ENCODE measurements at places on chromosomes 3 and 15.

DNA sequence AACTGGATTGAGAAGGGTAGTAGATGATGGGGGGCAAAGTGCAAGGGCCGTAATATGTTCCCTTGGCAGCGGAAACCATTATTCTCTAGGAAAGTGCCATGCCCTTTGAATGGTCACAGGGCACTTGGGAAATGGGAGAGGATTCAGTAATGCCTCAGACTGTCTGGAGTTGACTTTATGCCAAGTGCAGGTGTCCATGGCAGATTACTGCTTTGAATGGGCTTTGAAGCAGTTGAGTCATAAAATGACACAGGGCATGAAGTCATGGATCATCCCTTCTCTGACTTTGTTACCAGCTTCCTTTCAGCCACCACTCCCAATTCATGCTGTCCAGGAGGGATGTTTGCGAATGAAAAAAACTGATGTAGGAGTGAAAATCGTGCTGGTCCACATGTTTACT, 20.1 kb downstream of the AADACL2 start:
- no peak for DNase-seq

DNA sequence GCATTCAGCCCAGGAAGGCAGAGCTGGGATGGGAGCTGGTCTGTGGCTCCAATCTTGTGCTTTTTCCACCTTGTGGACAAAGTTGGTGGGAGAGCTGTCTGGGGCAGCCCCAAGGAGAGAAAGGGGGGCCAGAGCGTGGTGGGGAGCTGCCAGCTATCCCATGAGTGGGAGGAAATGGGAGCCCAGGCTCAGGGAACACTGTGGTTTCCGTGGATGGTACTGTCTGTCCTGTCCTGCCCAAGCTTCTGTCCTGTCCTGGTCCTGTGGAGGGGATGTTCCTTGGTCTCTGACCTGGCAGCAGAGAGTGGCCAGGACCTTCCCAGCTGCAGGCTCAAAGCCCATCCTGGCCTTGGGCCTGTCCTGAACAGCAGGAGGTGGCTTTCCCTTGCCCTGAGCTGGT, 72.6 kb upstream of the SEC13 start:
- no peak for DNase-seq

GRCh38 chr15:29130951-29131839, 138.4 kb downstream of the NSMCE3 start:
- DNase-seq, result no peak

DNA sequence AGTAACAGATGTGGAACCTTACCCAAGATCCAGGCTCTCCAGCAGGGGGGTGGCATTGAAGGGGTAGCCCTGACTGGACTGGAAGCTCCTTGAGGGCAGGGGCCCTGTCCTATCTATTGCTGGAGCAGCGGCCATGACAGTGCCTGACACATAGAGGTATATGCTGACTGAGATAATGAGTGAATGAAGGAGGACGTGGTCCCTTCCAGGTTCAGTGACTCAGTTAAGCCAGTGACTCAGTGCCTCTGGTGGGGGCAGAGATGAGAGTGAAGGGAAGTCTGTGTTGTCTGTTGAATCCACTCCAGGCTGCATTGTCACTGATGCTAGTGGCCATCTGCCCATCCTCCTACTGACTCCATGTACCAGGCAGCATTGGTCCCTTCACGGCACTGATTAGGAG, 13.0 kb upstream of the CTXND1 start:
- no peak for DNase-seq

GRCh38 chr3:64764386-64764929, 76.7 kb upstream of the ADAMTS9 start:
- DNase-seq, result no peak

GRCh38 chr15:69812861-69813261, 284.9 kb downstream of the TLE3 start:
- no peak for DNase-seq

DNA sequence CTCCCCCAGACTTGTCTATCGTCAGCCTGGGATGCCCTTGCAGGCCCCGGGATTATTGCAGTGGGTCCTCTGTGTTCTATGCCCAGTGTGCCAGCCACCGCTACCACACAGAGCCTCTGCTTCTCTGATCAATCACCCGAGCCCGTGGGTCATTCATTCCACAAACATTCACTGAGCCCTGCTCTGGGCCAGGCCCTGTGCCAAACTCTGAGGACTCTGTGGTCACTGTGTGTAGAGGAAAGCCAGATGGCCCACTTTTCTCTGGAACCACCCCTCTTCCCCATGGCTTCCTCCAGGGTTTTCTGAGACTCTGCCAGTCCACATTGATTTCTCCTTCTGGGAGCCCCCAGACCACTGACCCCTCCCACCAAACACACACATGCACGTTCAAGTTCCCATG, 55.5 kb downstream of the BSN start:
- no peak for DNase-seq

DNA sequence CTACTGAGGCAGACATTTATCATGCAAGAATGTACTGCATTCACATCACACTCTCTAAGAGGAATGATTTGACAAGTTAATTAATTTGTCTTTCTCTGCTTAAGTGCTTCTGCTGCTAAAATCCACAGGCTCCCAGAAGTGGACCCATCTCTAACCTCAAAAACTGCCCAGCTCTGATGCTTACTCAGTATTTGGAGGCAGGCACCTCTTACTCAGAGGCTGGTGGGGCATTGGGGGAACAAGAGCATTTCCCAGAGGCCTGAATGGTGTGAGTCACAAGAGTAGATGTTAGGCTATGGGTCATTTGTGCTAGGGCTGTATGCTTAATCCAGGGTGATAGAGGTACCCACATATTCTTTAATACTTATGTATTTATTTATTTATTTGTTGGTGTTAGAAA, 34.4 kb upstream of the HCN4 start:
- DNase-seq, result no peak

DNA sequence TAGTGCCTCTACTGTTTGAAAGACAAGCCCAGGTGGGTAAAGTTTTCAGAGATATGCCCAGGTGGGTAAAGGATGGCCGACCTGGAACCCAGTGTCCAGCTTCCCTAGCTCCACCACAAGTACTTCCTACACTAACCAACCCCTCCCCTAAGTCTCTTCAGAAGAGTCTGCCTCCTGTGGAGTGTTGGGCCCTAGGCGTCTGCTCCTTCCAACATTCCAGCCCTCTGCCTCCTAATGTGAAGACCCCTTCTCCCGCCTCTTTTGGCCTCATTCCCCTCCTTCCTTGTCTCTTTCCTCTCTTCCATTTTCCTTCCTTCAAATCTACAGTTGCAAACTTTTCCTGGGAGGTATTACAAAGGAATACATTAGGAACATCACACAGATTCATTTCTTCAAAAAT, 38.6 kb downstream of the CNTN3 start:
- no peak for DNase-seq

Data from NCI-H1436 treated with DMSO at 0.1 percent for 48 hours (cell line).